Chondrocyte (in vitro differentiated cells): ENCODE measurements at places on chromosomes 4 and X. TPM values are rescaled to one million over a fixed set of nuclear protein-coding genes. Genes with fewer than 3 reads are reported as not detected.

- H3K36me3 ChIP-seq, result no peaks in the 10 kb centered on the region
- H3K27me3 ChIP-seq, result no peaks in the 10 kb centered on the region
- DNase-seq, result no peak
Observed at GRCh38 chrX:31969714-31970113, 897.9 kb upstream of the FTHL17 start.

DNA sequence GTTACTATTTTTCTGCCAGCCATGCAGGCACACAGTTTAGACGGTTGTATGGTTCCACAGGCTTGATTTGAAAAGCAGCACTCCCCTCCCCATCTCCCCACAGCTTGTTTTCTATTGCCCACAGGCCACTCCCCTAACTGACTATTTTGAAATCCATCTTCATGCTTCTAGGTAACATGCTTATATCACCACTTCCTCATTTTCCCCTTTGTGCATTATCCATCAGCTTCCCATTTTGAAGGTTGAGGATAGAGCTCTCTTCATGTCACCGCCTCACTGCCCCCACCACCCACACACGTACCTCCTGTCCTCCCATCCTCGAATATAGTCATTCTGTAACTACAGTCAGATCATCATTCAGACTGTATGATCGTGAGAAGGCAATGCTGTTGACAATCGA is 224.7 kb downstream of the MID1 start:
- peaks cover 3% of the 10 kb centered on the region for H3K4me1 ChIP-seq
- H3K36me3 ChIP-seq, result no peaks in the 10 kb centered on the region
- H3K27me3 ChIP-seq, result no peaks in the 10 kb centered on the region
- H3K27ac ChIP-seq, result no peak overlapping the region

GRCh38 chr4:2663275-2663674 is 92.9 kb downstream of the TNIP2 start:
- peaks cover 52% of the 10 kb centered on the region for H3K4me1 ChIP-seq
- H3K27me3 ChIP-seq, result no peaks in the 10 kb centered on the region
- DNase-seq, result no peak
- H3K27ac ChIP-seq, result peak overlapping the region; percentile 59
- no peak overlapping the region for H3K4me3 ChIP-seq

- H3K4me1 ChIP-seq, result peaks cover 8% of the 10 kb centered on the region
- H3K4me3 ChIP-seq, result no peak overlapping the region
- DNase-seq, result no peak
- no peak overlapping the region for H3K27ac ChIP-seq
- H3K27me3 ChIP-seq, result no peaks in the 10 kb centered on the region
Observed at GRCh38 chr4:89491761-89492160, 184.2 kb upstream of the GPRIN3 start.

DNA sequence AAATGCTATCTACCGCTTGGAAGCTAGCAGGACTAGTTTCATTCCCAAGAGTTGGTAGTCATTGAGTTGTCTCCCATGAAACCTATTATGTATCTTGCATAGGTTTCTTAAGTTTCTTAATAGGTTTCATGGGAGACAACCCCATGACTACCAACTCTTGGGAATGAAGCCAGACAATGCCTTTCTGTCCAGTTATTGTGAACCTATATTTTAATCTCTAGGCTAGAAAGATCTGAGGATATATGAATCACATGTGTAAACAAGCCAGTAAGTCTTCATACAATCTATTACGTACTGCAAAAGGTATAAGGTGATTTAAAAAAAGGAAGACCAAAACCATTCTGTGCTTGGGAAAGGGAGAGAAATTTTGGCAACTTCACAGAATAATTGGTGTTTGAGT is 162.6 kb downstream of the INPP4B start:
- H3K4me1 ChIP-seq, result peaks cover 13% of the 10 kb centered on the region
- H3K36me3 ChIP-seq, result no peaks in the 10 kb centered on the region
- DNase-seq, result no peak
- no peak overlapping the region for H3K4me3 ChIP-seq
- no peak overlapping the region for H3K27ac ChIP-seq
- H3K27me3 ChIP-seq, result peaks cover 2% of the 10 kb centered on the region

The MAGED4B gene
- total RNA-seq, result 156 to 232 TPM (median 157 TPM) in 3 replicates

- no peaks in the 10 kb centered on the region for H3K27me3 ChIP-seq
- DNase-seq, result no peak
- no peak overlapping the region for H3K27ac ChIP-seq
Observed at GRCh38 chrX:66914080-66914479, 275.2 kb upstream of the EDA2R start.

DNA sequence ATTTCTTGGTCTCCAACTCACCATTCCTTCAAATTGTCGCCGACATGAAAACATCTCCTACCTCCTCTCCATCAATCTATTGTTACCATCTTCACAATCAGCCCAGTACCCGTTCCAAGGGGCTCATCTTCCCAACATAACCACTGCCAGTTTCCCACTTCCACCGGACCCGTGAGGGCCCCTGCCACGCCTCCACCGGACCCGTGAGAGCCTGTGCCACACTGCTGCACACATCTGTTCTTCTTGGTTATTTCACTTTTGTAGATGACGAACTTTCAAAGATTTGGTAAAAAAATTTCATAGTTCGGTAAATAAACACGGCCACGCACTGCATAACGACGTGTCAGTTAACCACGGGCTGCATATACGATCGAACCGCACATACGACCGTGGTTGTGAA is 65.0 kb downstream of the FAT1 start:
- H3K27ac ChIP-seq, result peak overlapping the region; percentile 15
- no peak for DNase-seq
- H3K4me3 ChIP-seq, result no peak overlapping the region
- H3K36me3 ChIP-seq, result peaks cover 25% of the 10 kb centered on the region

DNA sequence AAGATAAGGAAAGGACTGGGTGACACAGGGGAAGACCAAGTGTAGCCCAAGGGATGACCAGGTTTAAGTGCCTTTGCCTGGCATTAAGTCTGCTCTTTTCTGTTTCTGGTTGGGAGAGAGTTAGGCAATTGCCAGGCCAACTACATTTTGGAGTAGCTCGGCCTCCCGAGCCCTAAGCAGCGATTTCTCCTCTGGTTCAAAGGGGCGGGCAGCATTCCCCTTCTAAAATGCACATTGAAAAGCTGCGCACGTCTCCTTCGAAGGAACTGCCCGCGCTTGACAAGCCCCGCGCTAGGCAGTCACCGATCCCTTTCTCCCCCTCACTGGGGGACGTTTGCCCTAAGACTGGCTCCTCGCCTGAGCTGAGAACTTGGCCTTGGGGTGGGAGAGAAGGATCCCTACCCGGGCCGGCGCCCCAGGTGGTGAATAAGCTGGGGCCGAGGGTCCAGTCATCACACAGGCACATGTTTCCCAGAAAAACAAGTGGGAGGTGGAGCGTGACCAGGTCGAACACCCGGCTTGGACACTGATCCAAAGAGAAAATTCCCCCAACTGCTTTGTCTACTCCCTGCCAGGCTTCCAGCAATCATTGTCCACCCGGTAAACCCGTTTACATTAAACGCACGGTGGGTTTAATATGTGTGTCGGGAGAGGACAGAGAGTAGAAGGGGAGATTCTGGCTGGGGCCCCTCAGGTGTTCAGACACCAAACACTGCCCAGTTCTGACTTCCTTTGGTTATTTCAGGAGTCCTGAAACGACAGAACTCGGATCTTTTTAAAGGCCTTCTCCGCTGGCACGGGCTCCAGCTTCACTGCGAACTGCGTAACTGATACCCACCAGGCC is 4.0 kb downstream of the ARX start:
- peaks cover 27% of the 10 kb centered on the region for H3K4me1 ChIP-seq
- H3K4me3 ChIP-seq, result no peak overlapping the region
- no peak for DNase-seq
- H3K27ac ChIP-seq, result no peak overlapping the region
- peaks cover 79% of the 10 kb centered on the region for H3K27me3 ChIP-seq

- H3K4me3 ChIP-seq, result no peak overlapping the region
- H3K27ac ChIP-seq, result no peak overlapping the region
- DNase-seq, result no peak
- H3K27me3 ChIP-seq, result no peaks in the 10 kb centered on the region
- H3K4me1 ChIP-seq, result peaks cover 20% of the 10 kb centered on the region
Observed at GRCh38 chr4:67456577-67457196, 88.6 kb downstream of the CENPC start.

The USP17L21 gene
- total RNA-seq, result not detected in 3 replicates

DNA sequence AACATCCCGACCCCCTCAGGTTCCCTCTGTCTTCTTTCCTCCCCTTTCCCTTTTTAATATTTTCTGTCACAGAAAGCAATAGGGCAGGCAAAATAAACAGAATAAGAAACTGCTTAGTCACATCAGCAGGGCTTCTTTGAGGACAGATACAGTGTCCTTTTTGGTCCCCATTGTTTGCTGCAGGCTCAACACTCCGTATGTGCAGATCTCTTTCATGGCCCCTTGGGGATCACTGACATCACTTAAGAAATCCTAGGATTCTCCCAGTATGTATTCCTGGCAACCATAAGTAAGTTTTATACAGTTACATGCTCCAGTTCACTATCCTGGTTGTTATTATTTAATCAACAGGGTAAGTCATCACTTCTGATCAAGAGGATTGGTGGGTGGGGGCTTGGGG is 448.0 kb downstream of the NKX6-1 start:
- no peaks in the 10 kb centered on the region for H3K36me3 ChIP-seq
- peaks cover 5% of the 10 kb centered on the region for H3K4me1 ChIP-seq
- no peak overlapping the region for H3K4me3 ChIP-seq
- no peak for DNase-seq

The CT55 gene
- not detected in 3 replicates for total RNA-seq

DNA sequence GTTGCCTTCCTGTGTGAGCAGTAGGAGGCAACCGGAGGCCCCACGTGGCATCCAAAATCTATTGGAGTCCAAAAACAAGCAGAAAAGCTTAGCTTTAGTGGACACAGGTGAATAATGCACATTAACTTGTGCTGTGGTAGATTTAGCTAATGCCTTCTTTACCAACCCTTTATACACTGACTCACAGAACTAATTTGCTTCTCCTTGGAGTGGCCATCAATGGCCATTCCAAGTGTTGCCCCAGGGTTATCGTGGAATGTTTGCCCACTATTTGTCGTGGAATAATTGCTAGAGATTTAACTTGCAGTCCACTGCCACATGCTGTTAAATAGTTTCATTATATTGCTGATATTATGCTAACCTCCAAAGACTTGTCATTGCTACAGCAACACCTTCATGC is 729.1 kb downstream of the STPG2 start:
- no peak overlapping the region for H3K4me3 ChIP-seq
- no peak for DNase-seq
- no peaks in the 10 kb centered on the region for H3K27me3 ChIP-seq

DNA sequence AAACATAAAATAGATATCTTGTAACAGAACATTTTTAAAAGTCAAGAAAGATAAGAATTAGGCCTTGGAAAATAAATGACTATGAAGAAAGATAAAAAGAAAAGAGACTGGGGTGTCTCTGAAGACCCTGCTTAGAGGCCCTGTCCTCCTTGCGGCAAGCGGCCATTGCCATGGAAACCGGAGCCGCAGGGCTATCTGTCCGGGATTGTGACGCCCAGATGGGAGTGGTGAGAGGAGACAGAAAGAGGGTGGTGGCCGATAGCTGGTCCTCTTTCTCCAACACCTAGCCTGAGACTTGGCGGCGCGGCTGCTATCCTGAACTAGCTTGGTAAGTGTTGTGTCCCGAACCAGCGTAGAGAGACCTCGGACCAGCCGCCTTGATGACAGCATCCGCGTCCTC is at the start of gene DUSP21:
TSS of gene DUSP21 (plus strand) at position 269 of the 400 bp plus-strand sequence. CDS start at position 381, 112 bp downstream.
- no peaks in the 10 kb centered on the region for H3K4me1 ChIP-seq
- no peak within 1 kb of the TSS for H3K4me3 ChIP-seq
- H3K27ac ChIP-seq, result no peak within 1 kb of the TSS

DNA sequence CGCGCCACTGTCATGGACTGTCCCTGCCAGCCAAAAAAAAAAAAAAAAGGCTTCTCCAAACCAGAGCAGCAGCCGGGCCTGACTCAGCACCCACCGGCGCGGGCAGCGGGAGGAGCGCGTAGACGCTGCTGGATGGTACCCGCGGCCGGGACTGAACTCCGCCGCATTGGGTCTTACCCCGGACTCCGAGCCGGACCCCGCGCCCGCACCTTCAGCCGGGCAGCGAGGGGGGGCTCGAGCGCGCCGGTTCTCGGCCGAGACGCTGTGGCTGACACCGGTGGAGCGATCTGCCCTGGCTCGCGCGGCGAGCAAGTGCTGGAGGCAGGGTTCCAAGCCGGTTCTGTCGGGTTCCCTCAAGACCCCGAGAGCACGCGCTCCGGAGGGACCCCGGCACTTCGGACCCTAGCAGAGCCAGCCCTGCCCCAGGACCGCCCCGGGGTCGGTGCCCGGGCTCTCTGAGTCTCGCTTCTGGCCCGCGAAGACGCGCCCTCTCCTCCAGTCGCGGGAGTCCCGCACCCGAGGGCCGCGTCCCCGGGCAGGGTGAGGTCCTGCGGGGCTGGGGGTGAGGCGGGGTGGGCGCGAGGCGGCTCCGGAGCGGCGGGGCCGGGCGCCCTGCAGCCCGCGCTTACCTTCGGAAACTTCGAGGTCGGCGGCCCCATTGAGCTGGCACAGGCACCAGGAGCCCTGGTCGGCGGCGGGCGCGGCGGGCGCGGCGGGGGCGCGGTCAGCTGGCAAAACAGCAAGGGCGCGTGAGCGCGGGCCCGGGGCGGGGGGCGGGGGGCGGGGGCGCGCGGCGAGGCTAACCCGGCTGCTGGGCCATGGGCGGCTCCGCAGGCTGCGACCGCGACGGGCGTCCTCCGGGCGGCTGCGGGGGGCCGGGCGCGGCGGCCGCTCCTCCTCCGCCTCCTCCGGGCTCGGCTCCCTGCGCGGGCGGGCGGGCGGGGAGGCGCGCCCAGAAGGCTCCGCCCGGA is 11.8 kb upstream of the MAN2B2 start:
- DNase-seq, result no peak
- H3K4me3 ChIP-seq, result peak overlapping the region; percentile 31
- H3K27ac ChIP-seq, result no peak overlapping the region

- no peak for DNase-seq
- no peak overlapping the region for H3K27ac ChIP-seq
- no peaks in the 10 kb centered on the region for H3K4me1 ChIP-seq
- no peaks in the 10 kb centered on the region for H3K27me3 ChIP-seq
- no peak overlapping the region for H3K4me3 ChIP-seq
- no peaks in the 10 kb centered on the region for H3K36me3 ChIP-seq
Observed at GRCh38 chr4:82610041-82610440, 48.3 kb upstream of the TMEM150C start.

GRCh38 chr4:151940291-151940690 is 179.5 kb upstream of the GATB start:
- H3K4me1 ChIP-seq, result no peaks in the 10 kb centered on the region
- H3K27me3 ChIP-seq, result peaks cover 18% of the 10 kb centered on the region
- H3K4me3 ChIP-seq, result no peak overlapping the region
- H3K36me3 ChIP-seq, result no peaks in the 10 kb centered on the region
- H3K27ac ChIP-seq, result no peak overlapping the region
